ENCODE measurements at places on chromosomes 16 and 17.

DNA sequence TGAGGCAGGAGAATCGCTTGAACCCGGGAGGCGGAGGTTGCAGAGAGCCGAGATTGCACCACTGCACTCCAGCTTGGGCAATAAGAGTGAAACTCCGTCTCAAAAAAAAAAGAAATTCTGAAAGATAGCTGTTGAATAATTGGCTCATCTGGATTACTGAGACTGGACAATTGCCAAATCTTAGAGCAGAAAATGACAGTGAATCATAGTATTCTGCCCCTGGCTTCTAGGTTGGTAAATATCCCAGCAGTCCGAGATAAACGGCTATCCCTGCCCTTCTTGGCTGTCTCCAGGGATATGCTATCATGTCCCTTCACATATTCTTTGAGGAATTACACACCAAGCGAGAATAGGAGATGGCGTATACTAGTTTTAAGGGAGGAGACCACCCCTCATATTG, 35.5 kb upstream of the METTL16 start:
- peak; percentile 36 for DNase-seq

DNA sequence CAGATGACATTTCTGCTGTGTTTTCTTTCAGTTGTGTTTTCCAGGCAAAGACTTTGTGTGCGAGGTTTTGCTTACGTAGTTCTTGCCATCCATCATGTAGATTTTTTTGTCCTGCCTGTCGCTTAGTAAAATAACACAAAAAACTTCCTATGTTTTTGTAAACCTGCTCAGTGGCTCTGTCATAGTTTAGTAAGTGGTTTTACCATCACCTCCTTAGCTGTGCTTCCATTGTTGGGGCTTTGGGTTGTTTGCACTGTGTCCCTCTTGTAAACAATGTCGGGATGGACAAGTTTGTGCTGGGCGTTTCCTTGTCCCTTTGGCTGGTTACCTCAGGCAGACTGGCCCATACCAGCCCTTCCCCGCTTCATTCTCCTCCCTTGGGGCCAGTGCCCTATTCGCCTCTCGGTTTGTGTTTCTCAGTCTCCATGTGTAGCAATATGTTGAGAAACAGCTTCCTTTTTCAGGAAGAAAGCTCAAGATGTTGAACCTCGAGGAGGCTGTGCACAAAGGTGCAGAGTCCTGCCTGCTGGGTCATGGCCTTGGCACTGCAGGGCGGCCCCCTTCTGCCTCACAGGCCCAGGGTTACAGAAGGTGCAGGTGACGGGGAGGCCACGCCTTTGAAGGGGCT, 74.6 kb downstream of the KSR1 start:
- DNase-seq: peak; percentile 79

DNA sequence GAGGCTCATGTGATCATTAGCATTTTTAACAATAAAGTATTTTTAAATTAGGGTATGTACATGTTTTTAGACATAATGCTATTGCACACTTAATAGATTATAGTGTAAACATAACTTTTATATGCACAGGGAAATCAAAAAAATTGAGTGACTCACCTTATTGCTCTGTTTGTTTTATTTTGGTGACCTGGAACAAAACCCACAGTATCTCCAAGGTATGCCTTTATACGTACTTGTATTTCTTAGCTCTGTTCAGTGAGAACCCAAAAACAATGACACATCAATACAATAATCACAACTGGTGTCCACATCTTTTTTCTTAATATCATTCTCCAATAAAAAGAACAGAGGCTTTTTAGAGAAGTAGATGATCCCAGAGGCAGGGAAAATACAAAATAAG, 112.2 kb downstream of the CYB561 start:
- DNase-seq: no peak

DNA sequence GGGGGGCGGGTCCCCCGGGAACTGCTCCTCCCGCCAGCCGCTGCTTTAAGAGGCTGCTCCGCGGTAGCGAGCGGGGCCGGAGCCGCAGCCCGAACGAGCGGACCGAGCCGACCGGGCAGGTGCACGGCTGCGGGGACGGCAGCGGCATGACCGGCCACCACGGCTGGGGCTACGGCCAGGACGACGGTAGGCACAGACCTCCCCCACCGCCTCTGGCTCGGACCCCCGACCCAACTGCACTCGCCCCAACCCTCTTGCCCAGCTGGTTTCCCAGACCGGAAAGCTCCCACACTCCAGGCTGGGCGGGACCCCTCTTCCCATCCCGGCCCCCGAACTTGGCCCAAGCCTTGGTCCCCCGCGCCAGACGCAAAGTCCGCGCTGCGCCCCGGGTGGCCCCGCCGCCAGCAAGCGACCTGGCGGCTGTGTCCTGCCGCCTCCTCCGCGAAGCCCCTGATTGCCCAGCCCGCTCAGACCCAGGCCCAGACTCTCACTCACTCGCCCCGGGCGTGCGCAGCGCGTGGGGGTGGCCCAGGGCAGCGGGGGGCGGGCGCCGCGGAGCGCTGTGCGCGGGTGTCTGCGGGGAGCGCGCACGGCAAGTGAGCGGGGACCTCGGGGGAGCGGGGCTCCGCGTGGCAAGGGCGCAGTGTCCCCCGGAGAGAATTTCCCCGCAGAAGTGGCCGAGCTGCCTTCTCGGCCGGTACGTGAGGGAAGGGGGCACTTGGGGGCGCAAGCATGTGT, at the start of gene CA7:
Gene CA7, plus strand, starts transcription at position 73 of the 738 bp plus-strand sequence. Its CDS starts 74 bp downstream, at position 147.
- DNase-seq: no peak

GRCh38 chr17:5120036-5120435, 4.2 kb downstream of the USP6 start:
- DNase-seq: no peak

- peak; percentile 52 for DNase-seq
These were observed 19.3 kb downstream of the ARHGAP23 start for GRCh38 chr17:38447502-38448085.

DNA sequence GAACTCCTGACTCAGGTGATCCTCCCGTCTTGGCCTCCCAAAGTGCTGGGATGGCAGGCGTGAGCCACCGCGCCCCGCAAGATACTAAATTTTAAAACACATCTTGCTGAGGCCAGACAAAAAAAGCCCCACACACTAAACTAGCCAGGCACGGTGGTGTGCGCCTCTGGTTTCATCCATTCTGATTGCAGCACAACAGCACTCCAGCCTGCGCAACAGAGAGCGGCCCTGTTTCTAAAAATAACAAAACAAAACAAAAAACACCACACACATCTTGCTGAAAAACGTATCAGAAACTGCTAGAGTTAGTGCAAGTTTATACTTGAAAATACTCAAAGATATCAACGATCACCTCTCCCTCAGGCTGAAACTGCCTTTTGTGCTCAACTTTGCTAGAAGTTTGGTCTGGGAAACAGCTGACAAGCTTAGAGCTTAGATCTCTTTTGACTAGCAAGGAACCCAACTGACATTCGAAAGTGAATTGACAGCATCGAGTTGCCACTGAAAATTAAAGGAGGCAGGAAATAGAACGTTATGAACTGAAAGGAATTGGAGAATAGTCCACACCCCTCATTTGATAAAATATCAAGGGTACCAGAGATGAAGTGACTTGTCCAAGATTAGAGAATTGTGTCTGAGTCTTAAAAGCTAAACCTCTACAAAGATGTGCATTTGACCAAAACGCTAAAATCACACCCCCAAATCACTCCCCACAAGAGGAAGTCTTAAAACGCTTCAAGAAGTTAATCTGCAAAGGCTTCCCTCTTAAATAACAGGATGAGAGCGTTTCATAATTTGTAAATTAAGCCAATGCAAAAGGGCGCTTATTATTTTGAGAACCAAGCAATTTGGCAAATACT, 908 bp downstream of the COG4 start:
- no peak for DNase-seq

DNA sequence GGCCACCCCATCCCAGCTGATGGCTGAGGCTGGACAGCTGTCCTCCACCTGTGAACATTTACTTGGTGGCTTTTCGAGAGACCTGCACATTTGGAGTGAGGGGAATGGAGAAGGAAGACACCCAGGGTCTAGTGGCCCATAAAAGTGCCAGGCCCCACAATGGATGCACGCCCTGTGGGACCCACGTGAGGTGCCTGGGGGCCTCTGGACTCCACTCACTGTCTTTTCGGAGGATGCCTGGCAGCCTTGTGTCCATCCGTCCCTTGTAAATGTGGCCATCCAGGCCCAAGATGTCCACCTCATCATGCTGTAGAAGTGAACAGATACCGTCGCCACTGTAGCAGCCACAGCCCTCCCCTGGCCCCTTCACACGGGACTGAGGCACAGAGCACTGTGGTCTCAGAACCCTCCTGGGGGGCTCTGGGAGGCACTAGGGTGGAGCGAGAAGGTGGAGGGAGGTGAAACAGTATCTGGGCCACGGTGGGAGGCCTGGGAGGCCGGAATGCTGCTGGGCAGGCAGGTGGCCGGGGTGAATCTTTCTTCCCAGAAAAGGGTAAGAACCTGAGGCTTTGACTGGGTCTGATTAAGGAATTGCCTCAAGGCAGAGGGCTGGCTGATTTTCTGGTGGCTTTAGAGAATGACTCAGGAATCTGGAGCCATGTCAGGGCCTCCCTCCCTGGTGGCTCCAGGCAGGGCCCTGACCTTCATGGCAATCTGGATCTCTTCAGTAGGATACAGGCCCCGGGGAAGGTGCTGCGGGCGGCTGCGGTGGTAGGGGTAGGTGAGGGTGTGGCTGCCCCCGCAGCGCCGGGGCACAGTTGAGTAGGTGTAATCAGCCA, 11.5 kb downstream of the UBALD2 start:
- DNase-seq: peak; percentile 58

DNA sequence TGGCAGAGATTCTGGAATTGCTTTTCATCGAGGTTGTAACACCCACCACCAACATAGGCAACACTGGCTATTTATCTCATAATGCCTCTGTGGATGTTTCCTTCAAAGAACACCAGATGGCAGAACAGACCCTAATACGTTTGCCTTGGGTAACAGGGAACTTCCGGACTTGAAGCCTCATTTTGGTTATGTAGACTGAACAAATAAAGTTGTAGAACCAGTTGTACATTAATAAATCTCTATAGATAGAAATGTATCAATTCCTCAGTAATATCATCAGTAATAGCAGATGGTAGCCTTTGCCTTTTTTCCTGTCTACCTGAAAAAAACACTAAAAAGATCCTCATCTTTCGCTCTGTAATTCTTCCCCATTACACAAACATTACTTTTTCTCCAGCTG, 25.9 kb upstream of the APOH start:
- peak; percentile 85 for DNase-seq

- no peak for DNase-seq
These were observed 289.8 kb downstream of the CEP112 start for GRCh38 chr17:65902155-65902554.

DNA sequence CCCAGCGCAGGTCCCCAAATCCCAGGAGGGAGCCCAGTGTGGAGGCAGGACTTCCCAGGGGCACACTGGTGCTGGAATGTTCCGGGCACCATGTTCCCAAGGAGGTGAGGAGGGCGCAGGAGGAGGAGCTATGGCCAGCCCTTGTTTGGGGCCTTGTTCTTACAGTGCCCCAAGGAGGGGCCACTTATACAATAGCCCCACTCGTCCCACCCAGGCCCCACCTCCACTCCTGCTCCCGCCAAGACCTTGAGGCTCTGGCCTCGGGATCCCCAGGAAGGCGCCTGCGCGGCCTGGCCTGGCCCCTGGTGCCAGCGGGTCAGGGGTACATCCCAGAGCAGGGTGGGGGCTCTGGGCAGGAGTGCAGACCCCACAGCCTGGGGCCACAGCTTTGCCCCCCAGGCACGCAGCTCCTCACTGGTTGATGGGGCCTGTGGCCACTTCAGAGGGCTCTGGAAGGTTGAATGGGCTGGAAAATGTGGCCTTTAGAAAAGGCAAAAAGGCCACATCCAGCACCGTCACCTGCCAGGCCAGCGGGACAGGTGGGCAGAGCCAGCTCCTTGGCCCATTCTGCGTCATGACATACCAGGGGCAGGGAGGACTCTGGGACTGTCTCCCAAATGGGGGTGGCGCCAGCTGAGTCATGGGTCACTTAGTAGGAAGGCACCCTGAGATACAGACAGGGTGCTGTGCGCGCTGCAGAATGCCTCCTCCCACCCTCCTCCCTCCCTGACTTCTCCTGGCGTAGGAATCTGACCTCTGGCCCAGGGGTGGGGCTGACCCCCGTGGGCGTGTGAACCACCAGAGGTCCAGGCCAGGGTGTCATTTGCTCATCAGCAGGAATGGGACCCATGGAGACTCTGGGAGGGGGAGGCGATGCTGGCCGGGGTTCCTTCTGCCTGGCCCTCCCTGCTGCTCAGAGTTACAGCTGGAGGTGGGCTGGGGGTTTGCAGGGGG, 32.3 kb upstream of the PVALEF start:
- no peak for DNase-seq

- no peak for DNase-seq
These were observed 257.9 kb downstream of the SOX9 start for GRCh38 chr17:72378414-72379390.

DNA sequence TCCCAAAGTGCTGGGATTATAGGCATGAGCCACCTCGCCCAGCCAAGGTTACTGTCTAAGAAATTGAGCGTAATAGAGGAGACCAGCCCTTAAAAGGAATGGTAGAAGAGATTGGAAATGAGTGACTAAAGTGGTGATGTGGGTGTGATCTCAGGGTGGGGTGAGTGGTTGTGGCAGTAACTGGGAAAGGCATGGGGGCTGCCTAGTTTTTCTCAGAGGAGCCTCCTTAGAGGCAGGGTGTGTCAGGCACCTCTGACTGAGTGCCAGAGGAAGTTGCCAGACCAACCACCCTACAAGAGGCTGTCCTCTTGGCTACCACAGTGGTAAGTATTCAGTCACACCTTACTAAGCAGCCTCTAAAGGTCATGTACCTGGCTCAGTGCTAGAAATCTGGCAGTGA, 8.9 kb downstream of the DUS2 start:
- no peak for DNase-seq

GRCh38 chr17:7034955-7035590, 742 bp upstream of the SLC16A13 start:
- no peak for DNase-seq

DNA sequence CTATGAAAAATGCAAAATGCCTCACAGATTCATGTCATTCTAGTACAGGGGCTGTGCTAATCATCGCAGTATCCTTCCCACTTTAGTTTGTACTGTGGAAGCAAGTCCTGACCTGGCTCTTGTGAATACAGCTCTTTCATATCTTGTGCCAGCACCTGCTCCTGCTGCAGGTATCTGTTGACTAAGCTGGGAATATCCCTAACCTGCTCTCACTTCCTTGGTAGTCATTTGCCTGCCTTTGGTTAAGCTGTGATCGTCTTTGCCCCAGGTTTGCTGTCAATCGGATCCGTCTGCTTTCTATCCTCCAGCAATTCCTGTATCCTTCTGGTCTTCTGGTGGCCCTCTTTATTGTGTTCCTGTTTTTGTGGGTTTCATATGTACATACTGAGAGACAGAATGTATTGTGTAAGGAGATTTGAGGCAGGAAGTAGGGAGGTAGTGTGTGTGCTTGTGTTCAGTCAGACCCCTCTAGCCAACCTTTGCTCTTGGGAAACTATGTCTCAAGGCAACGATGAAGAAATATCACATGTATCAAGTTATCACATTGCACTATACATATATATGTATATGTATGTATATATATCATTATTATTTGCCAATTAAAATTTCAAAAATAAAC, 7.7 kb upstream of the GINS3 start:
- DNase-seq: no peak

GRCh38 chr16:2282262-2282661, 14.3 kb upstream of the RNPS1 start:
- no peak for DNase-seq

- peak; percentile 88 for DNase-seq
These were observed 110.7 kb upstream of the FAM20A start for GRCh38 chr17:68711858-68712257.

- no peak for DNase-seq
These were observed 192.7 kb downstream of the RPTOR start for GRCh38 chr17:80737106-80738019.

Data from fibroblast of villous mesenchyme (primary cell).